Stimulated activated CD8-positive, alpha-beta memory T cell treated with anti-CD3 and anti-CD28 coated beads, Interleukin-4, amount 100 ng/mL, for 24 hours (primary cell): ENCODE measurements at places on chromosomes 12 and 14.

DNA sequence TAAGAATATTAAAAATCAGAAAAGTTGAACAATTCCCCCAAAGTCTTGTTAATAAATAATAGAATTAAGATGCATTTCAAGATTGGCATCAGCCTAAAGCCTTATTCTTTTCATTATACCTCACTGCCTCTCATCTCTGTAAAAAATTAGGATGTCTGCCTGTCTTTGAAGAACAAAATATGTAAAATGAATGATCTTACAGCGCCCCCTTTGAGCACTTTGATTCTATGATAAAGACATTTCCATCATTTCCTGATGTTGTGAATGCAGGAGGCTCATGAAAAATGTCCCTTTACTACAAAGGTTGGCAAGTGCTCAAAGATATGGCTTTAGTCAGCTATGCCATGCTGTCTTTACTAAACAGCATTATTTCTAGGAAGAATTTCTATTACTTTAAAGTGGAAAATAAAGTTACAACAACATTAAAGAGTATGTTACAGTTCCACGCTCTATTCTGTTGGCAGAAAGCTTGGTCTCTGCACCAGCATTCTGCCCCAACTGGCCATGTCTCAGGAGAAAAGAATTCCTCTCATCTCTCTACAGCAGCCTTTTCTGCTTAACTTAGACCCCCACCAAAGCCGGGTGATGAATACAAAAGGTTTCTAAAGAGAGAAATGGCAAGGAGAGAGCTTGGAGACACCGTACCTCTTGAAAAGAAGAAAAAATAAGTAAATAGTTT, 95.1 kb downstream of the LLPH start:
- DNase-seq = no peak

GRCh38 chr12:3004655-3005565, 45.7 kb downstream of the TEAD4 start:
- no peak for DNase-seq

DNA sequence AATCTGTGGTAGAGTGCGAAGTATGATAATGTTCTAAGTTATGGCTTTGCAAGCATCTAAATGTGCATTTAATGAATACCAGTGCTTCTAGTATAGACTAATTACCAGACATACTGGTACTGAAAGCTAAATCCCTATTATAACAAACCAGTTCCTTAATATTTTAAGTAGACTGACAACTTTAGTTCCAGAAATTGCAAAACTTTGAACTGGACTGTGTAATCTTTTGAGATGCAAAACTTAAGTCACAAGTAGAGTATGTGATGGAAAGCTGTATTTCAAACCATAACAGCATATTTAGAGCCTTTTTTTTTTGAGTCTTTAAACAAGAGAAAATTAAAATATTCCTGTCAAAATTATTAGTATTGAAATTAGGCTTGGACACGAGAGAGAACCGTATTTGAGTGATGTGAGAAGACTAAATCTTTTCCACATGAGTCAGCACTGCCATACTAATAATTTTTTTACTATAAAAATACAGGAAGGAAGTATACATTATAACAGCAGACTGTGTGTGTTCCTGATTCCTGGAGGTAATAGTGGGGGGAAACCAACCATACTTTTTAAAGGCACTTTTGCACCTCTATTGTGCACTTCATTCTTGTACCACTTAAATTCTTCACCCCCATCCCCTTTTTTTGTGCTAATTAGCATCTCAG, 45.5 kb downstream of the PPM1A start:
- DNase-seq = no peak

DNA sequence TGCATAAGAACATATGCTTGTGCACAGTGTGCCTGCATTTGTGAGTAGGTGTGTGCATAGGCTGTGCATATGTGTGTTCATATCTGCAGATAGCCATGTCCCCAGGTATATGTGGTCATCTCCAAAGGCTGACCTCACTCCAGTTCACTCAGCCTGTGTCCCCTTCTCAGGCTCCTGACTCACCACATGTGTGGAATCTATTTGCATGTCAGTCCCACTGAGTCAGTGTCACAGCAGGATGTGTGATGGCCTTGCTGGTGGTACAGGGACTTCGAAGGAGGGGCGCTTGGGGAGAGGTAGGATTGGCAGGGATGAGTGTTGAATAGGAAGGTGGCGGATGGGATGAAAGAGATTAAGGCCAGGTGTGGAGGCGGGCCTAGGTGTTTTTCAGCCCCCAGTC, 35.5 kb downstream of the KRT80 start:
- no peak for DNase-seq

- DNase-seq = no peak
Measured at GRCh38 chr14:85057221-85057620, 472.7 kb upstream of the FLRT2 start.
